MCF 10A (cell line): ENCODE measurements at places on chromosomes 2 and 18.

- H3K36me3 ChIP-seq = no peaks in the 10 kb centered on the region
- H3K4me3 ChIP-seq = no peak overlapping the region
- H3K4me1 ChIP-seq = no peaks in the 10 kb centered on the region
- no peaks in the 10 kb centered on the region for H3K27me3 ChIP-seq
- DNase-seq = no peak
- H3K27ac ChIP-seq = no peak overlapping the region
Measured at GRCh38 chr2:7515327-7515726, 598.1 kb downstream of the RNF144A start.

DNA sequence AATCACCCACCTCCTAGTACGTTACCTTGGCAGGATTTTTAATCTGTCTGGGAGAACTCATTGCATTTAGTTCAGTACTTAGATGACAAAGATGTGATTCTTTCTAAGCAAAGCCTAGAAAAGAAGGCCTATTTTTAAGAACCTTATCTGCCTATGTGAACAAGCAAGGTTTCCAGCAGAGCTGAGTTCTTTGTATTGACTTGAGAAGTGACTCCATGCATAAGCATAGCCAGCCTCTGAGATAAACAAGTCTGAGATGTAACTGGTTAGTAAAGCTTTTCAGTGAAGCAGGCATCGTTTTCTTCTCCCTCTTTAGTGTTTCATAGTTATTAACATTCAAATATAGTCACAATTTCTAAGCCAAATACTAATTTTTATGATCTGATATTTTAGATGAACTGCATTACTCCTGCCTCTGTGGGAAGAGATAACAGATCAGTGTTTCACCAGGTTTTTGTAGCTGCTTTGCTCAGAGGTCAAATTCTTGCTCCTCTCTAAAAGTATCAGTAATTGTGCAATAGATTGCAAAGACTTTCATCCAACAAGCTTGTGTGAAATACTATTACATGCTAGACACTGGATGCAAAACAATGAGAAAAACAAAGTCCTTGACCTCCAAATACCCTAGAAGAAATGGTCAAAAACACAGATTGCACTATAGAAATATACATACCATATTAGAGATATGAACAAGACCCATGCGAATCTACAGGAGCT, 107.8 kb downstream of the MBD2 start:
- H3K27me3 ChIP-seq = no peaks in the 10 kb centered on the region
- H3K27ac ChIP-seq = no peak overlapping the region
- H3K36me3 ChIP-seq = peaks cover 7% of the 10 kb centered on the region
- H3K4me1 ChIP-seq = peaks cover 13% of the 10 kb centered on the region
- H3K4me3 ChIP-seq = no peak overlapping the region
- DNase-seq = no peak

DNA sequence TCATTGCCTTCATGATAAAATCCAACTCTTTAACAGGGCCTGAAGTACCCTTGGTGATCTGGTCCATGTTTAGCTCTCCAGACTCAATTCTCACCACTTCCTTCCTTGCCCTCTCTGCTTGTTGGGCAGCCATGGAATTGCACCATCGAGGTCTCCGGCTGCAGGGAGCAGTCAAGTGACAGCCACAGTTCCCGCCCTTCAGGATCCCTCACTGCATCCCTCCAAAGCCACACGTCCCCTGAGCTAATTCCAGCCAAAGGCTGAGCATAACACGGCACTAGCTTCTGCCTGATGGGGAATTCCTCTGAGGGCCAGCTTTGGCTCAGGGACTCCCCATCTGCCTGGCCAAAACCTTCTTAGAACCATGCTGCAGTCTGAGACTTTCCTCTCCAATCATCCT, 47.4 kb upstream of the SLC1A4 start:
- H3K27ac ChIP-seq = no peak overlapping the region
- H3K4me3 ChIP-seq = no peak overlapping the region
- peaks cover 18% of the 10 kb centered on the region for H3K4me1 ChIP-seq
- DNase-seq = no peak
- no peaks in the 10 kb centered on the region for H3K36me3 ChIP-seq
- peaks cover 15% of the 10 kb centered on the region for H3K27me3 ChIP-seq

GRCh38 chr2:40037303-40037702, 258.2 kb upstream of the THUMPD2 start:
- no peak for DNase-seq
- no peak overlapping the region for H3K4me3 ChIP-seq
- H3K27ac ChIP-seq = no peak overlapping the region

DNA sequence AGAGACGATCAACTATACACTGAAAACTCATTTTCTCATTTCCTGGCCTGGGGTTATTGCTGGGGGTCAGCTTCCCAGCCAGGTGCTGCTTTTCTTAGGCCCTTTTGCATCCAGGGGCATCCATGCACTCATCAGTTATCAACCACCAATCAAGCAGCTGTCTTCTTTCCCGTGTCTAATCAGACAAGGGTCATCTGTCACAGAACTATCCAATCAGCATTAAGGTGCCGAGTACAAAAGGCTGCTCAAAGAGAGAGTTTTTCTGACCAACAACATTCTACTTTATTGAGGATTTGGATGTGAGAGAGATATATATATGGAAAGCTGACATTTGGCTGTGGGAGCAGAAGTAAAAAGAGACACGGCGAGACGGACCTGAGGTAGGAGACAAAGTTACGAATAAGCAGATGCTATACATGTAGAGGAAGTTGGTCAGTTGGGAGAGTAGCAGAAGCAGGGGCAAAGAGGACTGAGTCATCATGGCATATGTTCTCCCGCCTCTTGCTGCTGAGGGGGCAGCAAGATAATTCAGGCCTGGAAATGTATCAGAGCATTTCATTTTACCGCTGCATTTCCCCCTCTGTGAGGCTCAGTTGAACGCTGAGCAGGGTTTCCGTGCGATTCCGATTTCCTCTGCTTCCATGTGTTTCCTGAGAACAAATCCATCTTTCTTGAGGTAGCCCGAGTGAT, 129.3 kb downstream of the NUP35 start:
- no peak overlapping the region for H3K4me3 ChIP-seq
- no peaks in the 10 kb centered on the region for H3K27me3 ChIP-seq
- H3K4me1 ChIP-seq = no peaks in the 10 kb centered on the region
- H3K27ac ChIP-seq = peak overlapping the region; percentile 20
- no peaks in the 10 kb centered on the region for H3K36me3 ChIP-seq

DNA sequence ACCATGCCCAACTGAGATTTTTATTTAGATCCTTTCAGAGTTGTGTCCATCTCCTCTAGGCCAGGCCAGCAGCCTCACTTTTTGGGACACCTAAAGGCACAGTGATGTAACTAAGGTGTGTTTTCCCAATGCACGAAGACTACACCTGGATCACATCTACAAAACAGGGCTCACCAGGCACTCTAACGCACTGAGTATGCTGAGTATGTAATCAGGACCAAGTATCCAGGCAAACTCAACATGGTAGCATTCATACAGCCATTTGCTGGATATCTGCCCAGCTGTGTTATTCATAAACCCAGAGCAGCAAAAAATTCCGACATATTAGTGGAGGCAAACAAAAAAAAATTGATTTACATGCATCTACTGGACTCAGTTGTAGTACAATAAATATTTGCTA, 33.8 kb downstream of the LPIN2 start:
- H3K36me3 ChIP-seq = peaks cover 6% of the 10 kb centered on the region
- peak; percentile 35 for DNase-seq
- H3K4me3 ChIP-seq = no peak overlapping the region

GRCh38 chr2:32820701-32821100, 126.1 kb upstream of the LTBP1 start:
- no peaks in the 10 kb centered on the region for H3K27me3 ChIP-seq
- H3K27ac ChIP-seq = no peak overlapping the region
- H3K4me3 ChIP-seq = no peak overlapping the region
- peaks cover 7% of the 10 kb centered on the region for H3K4me1 ChIP-seq
- no peak for DNase-seq

DNA sequence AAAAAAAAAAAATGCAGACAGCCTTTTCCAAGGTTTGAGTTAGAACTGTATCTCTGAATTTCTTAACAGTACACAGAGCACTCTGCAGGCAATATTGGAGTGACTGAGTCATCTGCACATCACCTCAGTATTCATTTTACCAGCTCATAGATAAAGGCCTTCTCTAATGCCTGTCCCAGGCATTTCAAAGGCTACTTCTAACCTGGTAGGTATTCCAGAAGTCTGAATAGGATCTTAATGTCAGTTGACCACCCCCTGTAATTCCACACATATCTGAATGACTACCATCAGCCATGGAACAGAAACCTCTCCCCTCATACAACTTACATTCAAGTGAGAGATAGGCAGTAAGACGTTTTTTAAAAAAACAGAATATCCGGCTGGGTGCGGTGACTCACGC, 9.0 kb downstream of the METTL21A start:
- H3K27me3 ChIP-seq = no peaks in the 10 kb centered on the region
- DNase-seq = peak; percentile 8
- peaks cover 22% of the 10 kb centered on the region for H3K36me3 ChIP-seq
- no peak overlapping the region for H3K4me3 ChIP-seq
- peaks cover 15% of the 10 kb centered on the region for H3K4me1 ChIP-seq

DNA sequence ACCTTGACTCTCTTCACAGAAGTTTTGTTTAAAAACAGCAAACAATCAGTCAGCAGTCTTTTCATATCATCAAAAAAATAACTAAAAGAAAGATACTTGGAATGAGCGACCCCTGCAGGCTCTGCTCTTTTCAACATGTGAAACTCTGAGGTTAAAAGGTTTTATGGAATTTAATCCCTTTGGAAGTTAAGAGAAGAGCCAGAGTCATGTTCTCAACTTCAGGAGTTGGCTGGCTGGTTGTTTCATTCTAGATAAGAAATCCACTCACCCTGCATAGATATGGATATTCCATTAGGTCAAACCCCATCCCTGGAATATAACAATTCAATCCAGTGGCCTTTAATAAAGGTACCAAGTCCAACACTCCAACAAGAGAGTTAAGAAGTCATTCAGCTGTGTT, 115.6 kb upstream of the RMDN2 start:
- DNase-seq = peak; percentile 65
- no peaks in the 10 kb centered on the region for H3K4me1 ChIP-seq
- no peak overlapping the region for H3K27ac ChIP-seq
- H3K4me3 ChIP-seq = no peak overlapping the region
- no peaks in the 10 kb centered on the region for H3K36me3 ChIP-seq

- H3K4me1 ChIP-seq = peaks cover 25% of the 10 kb centered on the region
- no peaks in the 10 kb centered on the region for H3K27me3 ChIP-seq
- H3K27ac ChIP-seq = peak overlapping the region; percentile 82
Measured at GRCh38 chr2:46982351-46983064, 66.9 kb upstream of the MCFD2 start.

DNA sequence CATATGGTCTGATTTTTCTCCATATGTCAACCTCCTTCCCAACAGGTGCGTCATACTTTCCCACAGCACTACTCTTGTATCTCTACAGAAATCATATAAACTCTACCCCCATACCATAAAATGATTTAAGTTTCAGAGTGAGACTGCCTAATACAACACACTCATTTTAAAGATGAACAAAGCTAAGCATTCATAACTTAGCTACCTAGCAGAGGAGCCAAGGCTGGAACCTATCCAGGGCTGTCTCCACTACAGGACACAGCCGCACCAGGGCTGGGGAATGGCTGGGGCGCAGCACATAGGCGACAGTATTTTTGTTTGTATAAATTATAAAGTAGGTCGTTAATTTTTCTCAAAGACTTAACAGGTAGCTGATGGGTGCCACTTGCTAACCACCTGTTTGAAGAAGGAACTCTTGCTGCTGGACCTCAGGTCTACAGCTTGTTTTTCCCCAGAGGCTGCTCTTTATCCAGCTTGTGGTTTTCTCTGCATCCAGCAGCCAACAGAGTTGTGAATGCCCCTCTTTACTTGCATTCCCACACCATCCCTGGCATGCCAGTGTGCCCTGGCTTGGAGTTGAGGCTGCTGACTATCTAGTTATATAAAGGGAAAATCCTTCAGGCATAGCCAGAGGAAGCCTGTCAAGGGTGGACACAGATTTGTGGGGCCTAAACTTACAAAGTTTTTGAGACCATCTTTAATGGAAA, 62.0 kb downstream of the HNRNPLL start:
- peaks cover 6% of the 10 kb centered on the region for H3K36me3 ChIP-seq
- H3K27ac ChIP-seq = no peak overlapping the region

DNA sequence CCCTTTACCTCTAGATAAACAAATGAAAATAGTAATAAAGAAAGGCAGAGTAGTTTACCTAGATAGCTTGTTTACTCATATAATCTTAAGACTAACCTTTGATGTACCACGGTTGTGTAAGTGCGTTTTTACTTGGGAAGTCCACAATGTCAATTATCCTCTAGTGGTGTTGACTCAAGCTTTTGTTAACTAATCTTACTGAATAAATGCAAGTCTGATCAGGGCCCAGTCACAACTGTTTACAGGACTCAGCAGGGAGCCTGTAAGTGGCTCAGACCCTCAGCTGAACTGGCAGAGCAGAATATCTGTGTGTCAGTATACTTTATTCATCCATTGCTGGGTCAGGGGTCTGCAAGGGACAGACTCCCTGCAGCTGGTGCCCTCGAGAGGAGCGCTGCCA, 98.1 kb upstream of the ACAA2 start:
- H3K36me3 ChIP-seq = no peaks in the 10 kb centered on the region
- no peak overlapping the region for H3K4me3 ChIP-seq
- DNase-seq = no peak
- H3K27ac ChIP-seq = no peak overlapping the region

GRCh38 chr2:34646901-34647300, 1047.8 kb upstream of the FAM98A start:
- no peak overlapping the region for H3K27ac ChIP-seq
- no peaks in the 10 kb centered on the region for H3K4me1 ChIP-seq
- H3K4me3 ChIP-seq = no peak overlapping the region

- H3K4me1 ChIP-seq = no peaks in the 10 kb centered on the region
- no peaks in the 10 kb centered on the region for H3K27me3 ChIP-seq
- no peak for DNase-seq
- peaks cover 5% of the 10 kb centered on the region for H3K36me3 ChIP-seq
- H3K4me3 ChIP-seq = no peak overlapping the region
Measured at GRCh38 chr18:2960983-2961696, 51.8 kb downstream of the LPIN2 start.

GRCh38 chr2:151217343-151217742, 44.3 kb downstream of the RBM43 start:
- no peak overlapping the region for H3K4me3 ChIP-seq
- no peak for DNase-seq
- no peaks in the 10 kb centered on the region for H3K4me1 ChIP-seq

DNA sequence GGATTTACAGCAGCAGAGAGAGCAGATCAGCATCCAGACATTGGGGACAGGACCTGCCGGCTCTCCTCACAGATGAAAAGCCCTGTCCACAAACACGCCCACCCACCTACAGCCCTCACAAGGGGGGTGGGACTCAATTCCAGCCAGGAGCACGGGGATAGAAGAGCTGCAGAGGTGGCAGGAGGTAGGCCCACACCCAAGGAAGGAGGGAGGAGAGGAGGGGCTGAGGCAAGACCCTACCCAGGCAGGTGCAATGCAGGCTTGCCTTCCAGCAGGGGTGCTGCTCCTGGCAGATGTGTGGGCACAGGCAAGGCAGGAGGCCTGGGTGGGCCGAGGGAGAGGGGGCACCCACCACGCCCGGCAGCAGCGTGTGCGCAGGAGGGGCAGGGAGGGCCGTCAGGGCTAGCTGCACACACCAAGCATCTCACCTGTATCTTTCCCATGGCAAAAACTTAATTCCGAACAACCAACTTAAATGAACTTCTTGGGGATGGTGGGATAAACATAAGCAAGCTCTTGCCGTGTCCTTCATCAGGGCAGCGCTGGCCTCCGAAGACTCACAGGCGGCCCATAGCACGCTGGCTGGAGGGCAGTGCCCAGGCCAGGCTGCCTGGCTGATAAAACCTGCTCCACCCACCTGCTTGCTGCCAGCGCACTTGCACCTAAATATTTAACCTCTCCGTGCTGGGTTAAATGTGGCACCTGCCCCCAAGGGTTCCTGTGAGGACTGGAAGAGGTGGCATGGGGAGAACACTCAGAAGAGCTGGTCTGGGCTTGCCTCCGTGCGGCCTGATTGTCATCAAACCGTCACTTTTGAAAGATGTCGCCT, 219.5 kb downstream of the HDAC4 start:
- H3K4me3 ChIP-seq = no peak overlapping the region
- no peaks in the 10 kb centered on the region for H3K4me1 ChIP-seq
- H3K36me3 ChIP-seq = peaks cover 33% of the 10 kb centered on the region
